ENCODE measurements at places on chromosomes 5 and 9.

DNA sequence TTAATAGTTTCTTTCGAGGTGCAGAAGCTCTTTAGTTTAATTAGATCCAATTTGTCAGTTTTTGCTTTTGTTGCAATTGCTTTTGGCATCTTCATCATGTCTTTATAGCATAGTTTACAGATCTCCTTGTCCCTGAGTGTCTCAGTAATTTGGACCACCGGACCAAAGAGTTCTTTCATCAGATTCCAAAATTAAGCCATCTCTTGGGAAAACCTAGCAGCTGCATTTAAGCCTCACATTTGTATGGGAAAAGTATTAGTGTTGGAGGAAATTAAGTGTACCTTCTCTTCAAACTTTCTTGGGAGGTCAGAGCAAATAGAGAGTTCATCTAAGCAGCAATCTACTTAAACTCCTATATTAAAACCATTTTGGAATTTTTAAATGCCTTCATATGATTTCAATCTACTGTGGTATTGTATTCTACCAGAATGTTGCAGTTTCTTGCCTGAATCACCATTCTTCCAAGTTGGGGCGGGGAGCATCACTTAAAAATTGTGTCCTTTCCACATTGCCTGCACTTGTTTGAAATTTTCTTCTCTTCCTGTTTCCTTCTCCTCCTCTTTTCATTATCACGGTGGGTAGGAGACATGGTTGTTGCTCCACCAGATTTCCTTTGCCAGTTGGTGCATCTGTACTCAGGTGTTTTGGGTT lies 97.3 kb upstream of the DAB2 start:
- no peak for DNase-seq

DNA sequence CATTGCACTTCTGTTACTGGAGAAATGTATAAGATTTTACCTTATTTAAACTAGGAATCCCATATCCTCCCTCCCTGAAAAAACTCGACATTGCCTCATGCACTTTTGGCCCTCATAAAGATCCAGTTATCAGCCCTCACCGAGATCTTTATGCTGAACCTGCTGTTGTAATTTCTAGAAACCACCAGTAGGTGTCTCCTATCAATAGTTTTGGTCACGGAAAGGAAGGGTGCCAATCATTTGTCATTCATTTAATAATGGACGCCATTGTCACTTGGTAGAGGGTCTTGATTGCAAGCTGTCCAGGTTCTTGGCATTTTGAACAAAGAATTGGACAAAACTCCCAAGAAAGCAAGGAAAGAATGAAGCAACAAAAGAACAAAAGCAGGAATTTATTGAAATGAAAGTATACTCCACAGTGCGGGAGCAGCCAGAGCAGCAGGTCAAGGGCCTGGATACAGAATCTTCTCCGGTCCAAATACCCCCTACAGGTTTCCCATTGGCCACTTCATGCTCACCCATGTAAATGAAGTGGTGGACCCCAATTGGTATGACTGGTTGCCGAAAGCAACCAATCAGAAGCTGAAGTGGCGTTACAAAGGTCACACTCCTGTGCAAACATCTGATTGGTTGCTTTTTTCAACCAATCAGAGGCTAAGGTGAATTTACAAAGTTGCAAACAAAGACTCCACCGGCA lies 524.3 kb downstream of the PSAT1 start:
- DNase-seq = peak; percentile 43

GRCh38 chr5:3277590-3278196 lies 317.9 kb upstream of the IRX1 start:
- no peak for DNase-seq

GRCh38 chr5:115985802-115986757 lies 23.8 kb downstream of the LVRN start:
- DNase-seq = no peak

DNA sequence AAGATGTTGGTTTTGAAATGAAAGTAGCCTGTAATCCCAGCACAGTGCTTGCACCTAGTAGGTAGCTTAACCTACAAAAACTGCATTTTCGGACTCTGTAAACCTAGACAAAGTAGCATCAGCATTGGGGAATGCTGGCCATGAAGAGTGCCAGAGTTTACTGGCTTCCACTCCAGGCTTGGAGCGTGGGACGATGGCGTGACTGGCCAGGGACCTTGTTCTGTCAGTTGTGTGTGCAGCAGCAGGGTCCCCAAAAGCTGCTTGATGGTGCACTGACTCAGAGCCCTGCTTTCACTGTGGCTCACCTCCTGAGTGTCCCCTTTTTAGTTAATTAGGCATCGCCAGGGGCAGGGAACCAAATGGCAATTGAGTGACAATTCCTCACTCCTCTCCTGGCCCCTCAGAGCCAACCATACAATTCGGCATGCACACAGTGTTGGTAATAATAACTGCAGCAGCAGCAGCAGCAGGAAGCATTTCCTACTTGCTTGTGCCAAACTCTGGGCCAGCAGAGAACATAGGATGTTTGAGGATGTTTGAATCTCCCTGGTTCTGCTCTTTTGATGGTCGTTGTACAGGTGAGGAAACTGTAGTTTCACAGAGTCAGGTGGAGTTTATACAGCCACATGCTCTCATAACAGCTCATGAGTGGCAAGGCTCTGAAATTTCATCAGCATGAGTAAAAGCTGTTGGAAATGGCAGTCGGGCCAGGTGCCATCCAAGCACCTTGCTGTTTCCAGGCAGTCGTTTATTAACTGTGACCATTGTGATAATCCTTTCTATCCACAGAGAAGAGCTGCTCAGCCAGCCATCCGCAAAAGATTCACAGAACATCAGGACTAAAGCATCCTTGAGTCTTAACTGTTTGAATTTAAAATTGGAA lies 4.2 kb downstream of the UBE2QL1 start:
- DNase-seq = no peak

- DNase-seq = peak; percentile 94
Observed at GRCh38 chr5:172417983-172418630, 36.2 kb downstream of the SH3PXD2B start.
